ENCODE measurements at places on chromosomes 13 and 19. TPM values are rescaled to one million over a fixed set of nuclear protein-coding genes. Genes with fewer than 3 reads are reported as not detected.
A peak's percentile ranks its signal among the peaks of the same experiment; 100 is the strongest.

AXL gene
- 23.7 TPM for total RNA-seq

ARHGAP45 gene
- 56.0 TPM for total RNA-seq

- no peaks in the 10 kb centered on the region for H3K4me1 ChIP-seq
- DNase-seq, result no peak
- no peaks in the 10 kb centered on the region for H3K27me3 ChIP-seq
- H3K4me3 ChIP-seq, result no peak overlapping the region
These were observed 15.8 kb downstream of the PLIN4 start for GRCh38 chr19:4502282-4503131.

- H3K27me3 ChIP-seq, result no peaks in the 10 kb centered on the region
- no peak overlapping the region for H3K4me3 ChIP-seq
- DNase-seq, result no peak
These were observed 22.3 kb upstream of the CLDN10 start for GRCh38 chr13:95530178-95530577.

DNA sequence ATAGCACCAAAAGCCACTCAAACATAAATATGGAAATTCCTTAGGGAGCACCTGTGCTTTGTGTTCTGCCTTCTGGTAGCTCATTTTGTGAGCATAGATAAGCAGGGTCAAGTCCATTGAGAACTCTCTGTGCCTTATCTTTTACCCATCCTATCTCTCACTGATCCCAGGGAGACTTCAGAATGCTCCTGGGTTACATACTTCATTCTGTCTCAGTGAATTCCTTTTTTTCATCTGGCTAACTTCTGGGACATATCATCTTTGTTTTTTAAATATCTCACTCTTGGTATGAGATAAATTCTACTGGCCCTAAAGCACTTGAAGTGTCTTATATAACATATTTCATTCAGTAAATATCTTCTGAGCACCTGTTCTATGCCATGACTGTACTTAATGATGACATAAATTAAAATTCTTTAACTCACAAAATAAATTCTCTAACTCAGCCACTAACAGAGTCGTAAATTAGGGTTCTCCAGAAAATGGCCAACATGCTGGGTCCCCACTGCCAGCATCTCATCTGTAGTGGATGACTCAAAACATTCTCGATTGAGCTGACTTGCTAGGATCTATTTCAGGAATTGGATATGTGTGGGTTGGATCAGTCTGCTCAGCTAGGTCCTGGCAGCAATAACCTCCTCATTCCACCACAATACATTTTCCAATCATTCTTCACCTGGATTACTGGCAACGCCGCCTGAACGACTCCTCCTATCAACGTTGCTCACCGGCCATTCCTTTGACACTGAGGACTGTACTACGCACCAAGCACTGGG lies 170.2 kb downstream of the FOXO1 start:
- no peaks in the 10 kb centered on the region for H3K27me3 ChIP-seq
- no peak overlapping the region for H3K4me3 ChIP-seq
- H3K36me3 ChIP-seq, result no peaks in the 10 kb centered on the region
- no peak overlapping the region for H3K27ac ChIP-seq
- no peak for DNase-seq

GRCh38 chr19:18408053-18408476 lies 10.6 kb upstream of the LRRC25 start:
- no peak overlapping the region for H3K4me3 ChIP-seq
- no peak overlapping the region for H3K27ac ChIP-seq
- H3K27me3 ChIP-seq, result no peaks in the 10 kb centered on the region

DNA sequence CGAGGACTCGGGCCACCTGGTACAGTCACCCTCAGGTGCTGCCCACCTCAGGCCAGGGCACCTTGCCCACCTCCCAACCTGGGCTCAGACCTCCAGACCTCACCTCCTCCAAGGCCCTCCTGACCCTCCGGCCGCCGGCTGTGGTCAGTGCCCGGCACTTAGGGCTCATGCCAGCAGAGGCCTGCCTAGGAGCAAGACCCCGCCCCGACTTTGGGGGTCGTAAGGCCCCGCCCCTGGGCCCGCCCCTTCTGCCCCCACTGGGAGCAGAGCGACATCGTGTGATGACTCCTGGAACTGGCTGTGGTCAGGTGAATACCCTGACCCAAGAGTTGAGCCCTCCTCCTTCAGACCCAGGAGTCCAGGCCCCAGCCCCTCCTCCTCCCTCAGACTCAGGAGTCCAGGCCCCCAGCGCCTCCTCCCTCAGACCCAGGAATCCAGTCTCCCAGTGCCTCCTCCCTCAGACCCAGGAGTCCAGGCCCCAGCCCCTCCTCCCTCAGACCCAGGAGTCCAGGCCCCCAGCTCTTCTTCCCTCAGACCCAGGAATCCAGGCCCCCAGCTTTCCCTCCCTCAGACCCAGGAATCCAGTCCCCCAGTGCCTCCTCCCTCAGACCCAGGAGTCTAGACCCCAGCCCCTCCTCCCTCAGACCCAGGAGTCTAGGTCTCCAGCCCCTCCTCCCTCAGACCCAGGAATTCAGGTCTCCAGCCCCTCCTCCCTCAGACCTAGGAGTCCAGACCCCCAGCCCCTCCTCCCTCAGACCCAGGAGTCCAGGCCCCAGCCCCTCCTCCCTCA lies at the start of gene SBK2:
TSS of gene SBK2 (minus strand) at position 183 of the 790 bp plus-strand sequence. CDS start 839 bp downstream, outside the sequence.
- no peaks in the 10 kb centered on the region for H3K36me3 ChIP-seq
- H3K27me3 ChIP-seq, result no peaks in the 10 kb centered on the region
- H3K27ac ChIP-seq, result no peak within 1 kb of the TSS
- peaks cover 7% of the 10 kb centered on the region for H3K4me1 ChIP-seq
- H3K4me3 ChIP-seq, result peak within 1 kb of the TSS; percentile 36

CCDC97 gene
- 9.7 TPM for total RNA-seq

GRCh38 chr19:27796540-27796939 lies 1416.4 kb downstream of the UQCRFS1 start:
- H3K4me1 ChIP-seq, result peaks cover 5% of the 10 kb centered on the region
- DNase-seq, result no peak
- no peak overlapping the region for H3K4me3 ChIP-seq
- H3K36me3 ChIP-seq, result 0 out of 2 replicates have a peak, but pooled peaks cover 3% of the 10 kb centered on the region
- H3K27ac ChIP-seq, result no peak overlapping the region

GRCh38 chr19:40392894-40393517 lies 3.0 kb upstream of the HIPK4 start:
- no peak for DNase-seq
- H3K36me3 ChIP-seq, result no peaks in the 10 kb centered on the region
- H3K4me1 ChIP-seq, result no peaks in the 10 kb centered on the region
- no peak overlapping the region for H3K27ac ChIP-seq
- H3K27me3 ChIP-seq, result peaks cover 4% of the 10 kb centered on the region

DNA sequence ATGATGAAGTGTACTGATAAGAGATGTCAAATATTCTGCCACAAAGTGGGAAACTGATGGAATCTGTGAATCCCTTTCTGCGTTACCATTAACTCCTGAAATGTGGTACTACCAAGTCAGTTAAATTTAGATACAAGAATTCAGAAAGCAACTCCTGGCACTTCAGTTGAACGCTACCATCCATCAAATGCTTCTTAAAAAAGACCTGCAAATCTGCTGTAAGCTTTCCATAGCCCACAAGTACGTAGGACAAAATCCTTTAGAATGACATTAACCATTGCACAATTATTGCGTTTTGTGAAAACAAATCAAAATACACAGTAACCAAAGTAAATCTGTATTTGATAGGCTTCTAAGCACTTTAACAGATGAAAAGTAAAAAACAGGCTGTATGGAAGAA lies 5.4 kb downstream of the SMAD9 start:
- H3K36me3 ChIP-seq, result no peaks in the 10 kb centered on the region
- peaks cover 9% of the 10 kb centered on the region for H3K4me1 ChIP-seq
- peaks cover 30% of the 10 kb centered on the region for H3K27me3 ChIP-seq
- H3K27ac ChIP-seq, result no peak overlapping the region
- H3K4me3 ChIP-seq, result no peak overlapping the region
- no peak for DNase-seq

KLK14 gene
- total RNA-seq, result not detected

ADGRE2 gene
- 2.4 TPM for total RNA-seq

DNA sequence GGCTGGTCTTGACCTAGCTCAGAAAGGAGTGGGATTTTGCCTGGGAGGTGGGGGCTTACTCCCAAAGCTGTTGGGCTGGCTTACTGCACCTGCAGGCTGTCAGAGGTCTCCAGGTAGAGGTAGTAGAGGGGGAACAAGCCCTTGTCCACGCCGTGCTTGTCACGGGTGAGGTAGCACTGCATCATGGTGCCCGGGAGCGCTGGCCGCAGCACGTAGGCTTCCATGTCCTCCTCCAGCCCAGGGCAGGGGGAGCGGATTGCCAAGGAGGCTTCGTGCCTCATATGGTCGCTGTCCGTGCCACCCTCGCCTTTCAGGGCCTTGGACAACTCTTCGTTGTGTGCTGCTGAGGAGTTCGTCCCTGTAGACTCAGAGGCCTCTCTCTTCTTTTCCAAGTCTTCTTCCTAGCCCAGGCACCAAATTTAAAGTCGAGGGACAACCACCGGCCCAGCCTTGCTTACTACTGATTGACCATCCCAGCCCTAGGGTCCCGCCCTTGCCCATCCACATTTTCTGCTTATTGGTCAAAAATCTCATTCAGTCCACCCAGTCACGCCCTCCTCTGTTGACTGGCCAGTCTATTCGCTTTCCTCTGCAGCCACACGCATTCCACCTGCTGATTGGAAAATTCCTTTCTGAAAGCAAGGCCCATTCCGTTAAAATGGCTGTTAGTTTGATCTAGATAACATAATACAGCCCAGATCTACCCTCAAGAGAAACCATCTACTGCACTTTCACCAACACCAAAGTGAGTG lies 10.5 kb downstream of the TULP2 start:
- no peaks in the 10 kb centered on the region for H3K27me3 ChIP-seq
- no peaks in the 10 kb centered on the region for H3K4me1 ChIP-seq
- H3K4me3 ChIP-seq, result no peak overlapping the region
- no peak overlapping the region for H3K27ac ChIP-seq
- DNase-seq, result peak; percentile 64
- H3K36me3 ChIP-seq, result no peaks in the 10 kb centered on the region

- H3K27me3 ChIP-seq, result no peaks in the 10 kb centered on the region
- no peaks in the 10 kb centered on the region for H3K36me3 ChIP-seq
- H3K4me3 ChIP-seq, result no peak overlapping the region
- DNase-seq, result no peak
- H3K27ac ChIP-seq, result no peak overlapping the region
These were observed 20.6 kb downstream of the PBX4 start for GRCh38 chr19:19597809-19598306.

TNFSF9 gene
- 5.3 TPM for total RNA-seq

GRCh38 chr19:5595745-5596144 lies 26.8 kb downstream of the SAFB2 start:
- H3K27me3 ChIP-seq, result no peaks in the 10 kb centered on the region
- no peak overlapping the region for H3K27ac ChIP-seq
- no peak overlapping the region for H3K4me3 ChIP-seq
- no peaks in the 10 kb centered on the region for H3K4me1 ChIP-seq

GIPC3 gene
- 1.6 TPM for total RNA-seq

FBXO17 gene
- 27.2 TPM for total RNA-seq

GRCh38 chr13:21033212-21033840 lies 28.1 kb downstream of the LATS2 start:
- DNase-seq, result no peak
- H3K27me3 ChIP-seq, result no peaks in the 10 kb centered on the region
- no peak overlapping the region for H3K4me3 ChIP-seq
- H3K4me1 ChIP-seq, result peaks cover 33% of the 10 kb centered on the region
- H3K36me3 ChIP-seq, result no peaks in the 10 kb centered on the region

FGF14 gene
- not detected for total RNA-seq

- peaks cover 7% of the 10 kb centered on the region for H3K36me3 ChIP-seq
- H3K4me1 ChIP-seq, result peaks cover 9% of the 10 kb centered on the region
- H3K4me3 ChIP-seq, result peak overlapping the region; percentile 48
- H3K27me3 ChIP-seq, result no peaks in the 10 kb centered on the region
- DNase-seq, result no peak
- H3K27ac ChIP-seq, result peak overlapping the region; percentile 61
These were observed 17.2 kb downstream of the BRSK1 start for GRCh38 chr19:55300886-55301458.

CAPN12 gene
- total RNA-seq, result 8.0 TPM

GRCh38 chr13:94317063-94317491 lies 162.4 kb downstream of the DCT start:
- no peaks in the 10 kb centered on the region for H3K27me3 ChIP-seq
- no peak overlapping the region for H3K27ac ChIP-seq
- no peak for DNase-seq
- H3K36me3 ChIP-seq, result no peaks in the 10 kb centered on the region
- H3K4me1 ChIP-seq, result peaks cover 14% of the 10 kb centered on the region

SIGLECL1 gene
- total RNA-seq, result not detected

DNA sequence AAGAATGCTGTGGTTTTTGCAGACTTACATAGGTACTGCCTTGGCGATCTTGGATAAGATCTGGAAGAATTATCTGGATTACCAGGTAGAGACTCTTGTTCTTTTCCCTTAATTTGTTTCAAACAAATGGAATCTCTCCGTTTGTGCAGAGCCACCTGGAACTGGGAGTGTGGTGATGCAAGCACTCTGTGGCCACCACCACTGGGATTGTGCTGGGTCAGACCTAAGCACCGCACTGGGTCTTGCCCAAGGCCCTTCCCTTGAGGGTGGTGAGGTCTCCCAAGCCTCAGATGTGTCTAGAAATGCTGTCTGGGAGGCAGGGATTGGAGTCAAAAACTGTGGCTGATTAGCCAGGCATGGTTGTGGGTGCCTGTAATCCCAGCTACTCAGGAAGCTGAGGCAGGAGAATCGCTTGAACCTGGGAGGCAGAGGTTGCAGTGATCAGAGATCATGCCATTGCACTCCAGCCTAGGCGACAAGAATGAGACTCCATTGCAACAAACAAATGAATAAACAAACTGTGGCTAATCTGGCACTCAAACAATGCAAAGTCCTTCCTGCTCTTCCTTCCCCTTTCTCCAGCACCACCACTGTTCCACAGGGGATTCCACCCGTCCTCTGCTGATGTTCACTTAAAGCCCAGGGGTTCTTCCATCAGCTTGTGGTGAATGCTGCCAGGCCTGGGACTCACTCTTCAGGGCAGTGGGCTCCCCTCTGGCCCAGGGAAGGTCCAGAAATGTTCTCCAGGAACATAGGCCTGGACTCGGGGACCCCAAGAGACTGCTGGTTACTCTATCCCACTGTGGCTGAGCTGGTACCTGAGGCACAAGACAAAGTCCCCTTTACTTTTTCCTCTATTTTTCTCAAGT lies 10.8 kb upstream of the CEACAM1 start:
- DNase-seq, result no peak
- no peak overlapping the region for H3K27ac ChIP-seq
- H3K4me3 ChIP-seq, result no peak overlapping the region
- no peaks in the 10 kb centered on the region for H3K36me3 ChIP-seq
- H3K4me1 ChIP-seq, result peaks cover 39% of the 10 kb centered on the region

DNA sequence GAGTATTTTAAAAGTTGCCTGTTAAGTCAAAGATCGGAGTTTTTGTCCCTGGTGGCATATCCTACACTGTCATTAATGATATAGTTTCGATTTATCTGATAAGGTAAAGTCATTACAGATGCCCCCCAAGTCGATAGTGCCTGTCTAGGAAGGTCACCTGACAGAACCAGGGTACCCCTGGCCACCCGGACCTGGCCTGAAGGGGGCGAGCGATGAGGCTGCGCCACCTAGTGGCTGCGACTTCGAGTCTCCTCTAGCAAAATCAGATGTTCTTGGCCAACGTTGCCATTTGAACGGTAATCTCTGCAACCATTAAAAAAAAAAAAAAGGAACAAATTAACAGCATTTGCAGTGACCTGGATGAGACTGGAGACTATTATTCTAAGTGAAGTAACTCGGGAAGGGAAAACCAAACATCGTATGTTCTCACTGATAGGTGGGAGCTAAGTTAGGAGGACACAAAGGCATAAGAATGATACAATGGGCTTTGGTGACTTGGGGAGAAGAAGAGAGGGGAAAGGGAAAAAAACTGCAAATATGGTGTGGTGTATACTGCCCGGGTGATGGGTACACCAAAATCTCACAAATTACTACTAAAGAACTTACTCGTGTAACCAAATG lies 565.1 kb downstream of the LIG4 start:
- H3K4me3 ChIP-seq, result no peak overlapping the region
- H3K27ac ChIP-seq, result no peak overlapping the region
- peaks cover 10% of the 10 kb centered on the region for H3K4me1 ChIP-seq

GIPR gene
- 0.19 TPM for total RNA-seq

PSG6 gene
- total RNA-seq, result not detected

PPM1N gene
- 15.2 TPM for total RNA-seq

Measured in GM23338 (cell line).